ENCODE measurements at places on chromosomes 2 and 18. TPM values are rescaled to one million over a fixed set of nuclear protein-coding genes. Genes with fewer than 3 reads are reported as not detected.

Gene NCL
- total RNA-seq = 1,673 TPM

Gene CRYGD
- total RNA-seq = not detected

Gene TXNDC2
- total RNA-seq = not detected

Gene KCTD18
- total RNA-seq = 15.3 TPM

Gene OTX1
- total RNA-seq = not detected

Gene CNRIP1
- total RNA-seq = 0.11 TPM

Gene ANKRD29
- total RNA-seq = not detected

Gene ACP1
- 160 TPM for total RNA-seq

Measured in CD8-positive, alpha-beta memory T cell (primary cell).